Stimulated activated CD8-positive, alpha-beta memory T cell treated with anti-CD3 and anti-CD28 coated beads, Interleukin-7, amount 100 ng/mL, for 4 hours (primary cell): ENCODE measurements at places on chromosomes 13 and 19.

GRCh38 chr19:16226878-16227836, 29.4 kb downstream of the AP1M1 start:
- no peak for DNase-seq

GRCh38 chr19:55091955-55092354, 16.3 kb downstream of the EPS8L1 start:
- no peak for DNase-seq

- no peak for DNase-seq
Observed at GRCh38 chr13:47816831-47817230, 184.2 kb downstream of the SUCLA2 start.

DNA sequence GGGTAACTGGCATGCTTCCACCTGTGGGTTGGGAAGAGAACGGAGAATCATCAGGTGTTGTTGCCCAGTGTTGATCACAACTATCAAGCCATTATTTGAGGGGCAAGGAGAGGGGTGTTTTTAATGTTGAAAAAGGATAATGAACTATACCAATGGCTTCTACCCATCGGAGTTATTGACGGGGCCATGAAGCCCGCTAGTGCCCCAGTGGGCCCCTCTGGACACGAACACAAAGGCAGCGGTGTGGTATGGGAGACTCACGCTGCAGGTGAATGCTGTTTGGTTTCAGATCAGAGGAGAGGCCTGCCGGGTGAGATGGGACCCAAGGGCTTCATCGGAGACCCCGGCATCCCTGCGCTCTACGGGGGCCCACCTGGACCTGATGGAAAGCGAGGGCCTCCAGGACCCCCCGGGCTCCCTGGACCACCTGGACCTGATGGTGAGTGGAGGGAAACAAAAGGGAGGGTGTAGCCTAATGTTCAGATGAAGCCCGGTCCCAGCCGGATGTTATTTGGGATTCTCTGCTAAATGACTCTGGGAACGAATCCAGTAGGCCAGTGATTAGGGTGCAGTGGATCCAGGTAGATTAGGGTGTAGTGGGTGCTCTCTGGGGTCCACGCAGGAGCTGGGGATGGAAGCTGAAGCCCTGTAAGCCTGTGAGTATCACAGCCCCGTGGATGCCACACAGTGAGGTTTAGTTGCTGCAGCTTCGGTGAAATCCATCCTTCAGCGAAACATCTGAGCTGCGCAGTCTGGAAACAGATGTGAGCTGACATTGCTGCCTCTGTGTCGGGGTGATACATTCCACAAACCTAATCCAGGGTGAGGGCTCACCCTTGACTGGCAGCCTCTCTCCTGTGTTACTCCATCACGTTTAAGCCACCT, 111.3 kb downstream of the RAB20 start:
- no peak for DNase-seq

GRCh38 chr19:42443944-42444398, 1.2 kb upstream of the CXCL17 start:
- no peak for DNase-seq

GRCh38 chr19:1854542-1855039, 6.3 kb upstream of the REXO1 start:
- DNase-seq: no peak

DNA sequence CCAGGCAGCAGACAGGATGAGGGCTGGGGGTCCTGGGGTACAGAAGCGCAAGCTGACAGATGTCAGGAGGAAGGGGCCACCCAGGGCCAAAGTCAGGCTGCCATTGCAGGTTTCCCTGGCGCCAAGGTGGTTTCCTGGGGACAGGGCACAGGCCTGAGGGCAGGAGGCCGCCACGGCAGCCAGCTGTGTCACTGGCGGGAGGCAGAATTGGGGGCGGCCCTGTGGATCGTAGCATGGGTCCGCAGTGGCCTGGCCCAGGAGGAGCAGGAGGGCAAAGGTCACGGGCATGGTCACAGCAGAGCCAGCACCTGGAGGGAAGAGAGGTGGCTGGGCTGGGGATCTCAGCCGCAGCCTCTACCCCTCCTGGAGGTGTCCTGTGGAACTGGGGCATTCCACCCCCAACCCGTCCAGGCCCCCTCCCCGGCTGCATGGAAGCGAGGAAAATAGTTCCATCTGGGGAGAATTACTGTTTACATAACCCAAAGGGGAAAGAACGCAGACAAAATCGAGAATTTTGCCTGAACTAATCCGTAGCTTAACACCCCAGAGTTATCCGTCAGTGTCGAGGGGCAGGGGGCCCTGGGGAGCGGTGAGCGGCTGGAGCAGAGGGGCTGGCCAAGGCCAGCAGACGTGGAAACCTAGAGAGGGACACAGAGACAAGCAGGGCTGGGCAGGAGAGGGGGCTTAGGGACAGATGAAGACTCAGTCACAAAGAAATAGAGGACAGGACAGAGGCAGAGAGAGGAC, 1.9 kb downstream of the NTN5 start:
- DNase-seq: no peak
